ENCODE measurements at places on chromosomes 1 and 21. TPM values are rescaled to one million over a fixed set of nuclear protein-coding genes. Genes with fewer than 3 reads are reported as not detected.

DNA sequence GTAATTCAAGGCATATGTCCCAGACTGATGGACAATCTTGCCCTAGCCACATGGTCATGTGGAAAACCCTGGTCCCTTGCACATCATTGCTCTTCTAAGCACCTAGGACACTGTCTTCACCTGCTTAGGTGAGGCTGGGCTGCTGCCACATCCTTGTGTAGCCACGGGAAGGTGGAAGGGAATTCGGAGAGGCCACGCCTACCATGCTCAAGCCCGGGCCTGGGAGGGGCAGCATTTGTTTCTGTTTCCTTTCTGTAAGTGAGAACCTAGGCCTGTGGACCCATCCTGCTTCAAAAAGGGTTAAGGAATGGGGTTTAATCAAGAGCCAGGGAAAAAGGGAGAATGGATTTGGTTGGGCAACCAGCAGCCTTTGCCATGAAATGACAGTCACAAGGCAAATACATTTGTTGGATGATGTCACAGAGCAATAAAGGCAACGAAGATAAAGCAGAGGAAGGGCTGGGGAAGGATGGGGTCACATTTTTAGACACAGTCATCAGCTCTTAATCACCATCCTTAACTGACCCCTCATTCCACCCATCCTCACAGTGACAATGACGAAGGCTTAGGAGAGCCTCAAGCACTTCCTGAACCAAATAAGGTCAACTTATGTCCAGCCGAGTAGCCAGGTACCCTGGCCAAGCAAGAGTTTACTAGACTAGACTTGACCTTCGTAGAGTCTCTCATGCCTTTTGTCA, 10.1 kb upstream of the LRRC38 start:
- H3K27me3 ChIP-seq: no peaks in the 10 kb centered on the region
- H3K4me1 ChIP-seq: no peaks in the 10 kb centered on the region
- H3K27ac ChIP-seq: no peak overlapping the region

DNA sequence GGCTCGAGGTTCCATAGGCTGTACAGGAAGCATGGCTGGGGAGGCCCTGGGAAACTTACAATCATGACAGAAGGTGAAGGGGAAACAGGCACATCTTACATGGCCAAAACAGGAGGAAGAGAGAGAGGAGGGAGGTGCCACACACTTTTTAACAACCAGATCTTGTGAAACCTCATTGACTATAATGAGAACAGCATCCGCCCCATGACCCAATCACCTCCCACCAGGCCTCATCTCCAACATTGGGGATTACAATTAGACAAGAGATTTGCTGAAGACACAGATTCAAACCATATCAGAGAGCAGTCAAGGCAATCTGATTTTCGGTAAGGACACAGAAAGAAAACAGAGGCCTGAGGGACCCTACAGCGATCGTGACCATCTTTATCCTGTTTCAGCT, 41.7 kb downstream of the TNFRSF9 start:
- no peak overlapping the region for H3K4me3 ChIP-seq
- H3K27me3 ChIP-seq: no peaks in the 10 kb centered on the region
- H3K27ac ChIP-seq: no peak overlapping the region
- DNase-seq: no peak
- H3K4me1 ChIP-seq: peaks cover 11% of the 10 kb centered on the region
- H3K36me3 ChIP-seq: no peaks in the 10 kb centered on the region

- H3K36me3 ChIP-seq: no peaks in the 10 kb centered on the region
- H3K27ac ChIP-seq: no peak overlapping the region
- H3K4me3 ChIP-seq: no peak overlapping the region
- no peaks in the 10 kb centered on the region for H3K27me3 ChIP-seq
Measured at GRCh38 chr1:246004301-246004700, 502.8 kb downstream of the SMYD3 start.

Gene PROX1
- total RNA-seq: not detected

Data from CD4-positive, alpha-beta T cell (primary cell).